Fibroblast of skin of left biceps (primary cell): ENCODE measurements at places on chromosomes 5 and 9.

DNA sequence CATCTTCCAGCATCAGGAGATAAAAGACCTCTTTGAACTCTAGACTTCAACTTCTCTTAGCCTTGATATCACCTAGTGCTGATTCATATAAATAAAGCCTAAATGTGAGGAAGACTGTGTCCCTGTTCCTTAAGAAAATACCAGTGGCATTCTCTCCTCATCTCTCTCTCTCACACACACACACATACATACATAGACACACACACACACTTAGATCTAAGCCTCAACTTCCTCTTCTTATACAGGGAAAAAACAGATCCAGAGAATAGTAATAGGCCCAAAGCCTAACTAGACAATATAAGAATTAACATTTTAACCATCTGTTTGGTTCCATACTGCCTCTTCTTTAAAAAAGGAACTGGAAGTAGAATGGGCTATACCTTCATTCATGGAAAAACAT is 195.3 kb upstream of the NR4A3 start:
- DNase-seq: no peak

DNA sequence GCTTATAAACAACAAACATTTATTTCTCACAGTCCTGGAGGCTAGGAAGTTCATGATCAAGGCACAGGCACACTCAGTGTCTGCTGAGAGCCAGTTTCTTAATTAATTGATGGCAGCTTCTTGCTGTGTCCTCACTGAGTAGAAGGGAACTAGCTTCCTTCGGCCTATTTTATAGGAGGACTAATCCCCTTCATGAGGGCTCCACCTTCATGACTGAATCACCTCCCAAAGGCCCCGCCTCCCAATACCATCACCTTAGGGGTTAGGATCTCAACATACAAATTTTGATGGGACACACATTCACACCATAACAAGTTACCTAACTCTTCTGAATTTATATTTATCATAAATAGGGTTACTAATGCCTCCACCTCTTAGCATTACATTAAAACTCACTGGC is 129.8 kb downstream of the GNAQ start:
- DNase-seq: no peak

DNA sequence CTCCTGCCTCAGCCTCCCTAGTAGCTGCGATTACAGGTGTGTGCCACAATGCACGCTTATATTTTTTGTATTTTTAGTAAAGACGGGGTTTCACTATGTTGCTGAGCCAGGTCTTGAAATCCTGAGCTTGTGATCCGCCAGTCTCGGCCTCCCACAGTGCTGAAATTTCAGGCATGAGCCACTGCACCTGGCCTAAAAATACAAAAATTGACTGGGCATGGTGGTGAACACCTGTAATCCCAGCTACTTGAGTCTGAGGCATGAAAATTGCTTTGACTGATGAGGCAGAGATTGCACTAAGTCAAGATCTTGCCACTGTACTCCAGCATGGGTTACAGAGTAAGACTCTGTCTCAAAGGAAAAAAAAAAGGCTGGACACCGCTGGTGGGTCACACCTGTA is 13.1 kb upstream of the DYNC2I2 start:
- DNase-seq: no peak

DNA sequence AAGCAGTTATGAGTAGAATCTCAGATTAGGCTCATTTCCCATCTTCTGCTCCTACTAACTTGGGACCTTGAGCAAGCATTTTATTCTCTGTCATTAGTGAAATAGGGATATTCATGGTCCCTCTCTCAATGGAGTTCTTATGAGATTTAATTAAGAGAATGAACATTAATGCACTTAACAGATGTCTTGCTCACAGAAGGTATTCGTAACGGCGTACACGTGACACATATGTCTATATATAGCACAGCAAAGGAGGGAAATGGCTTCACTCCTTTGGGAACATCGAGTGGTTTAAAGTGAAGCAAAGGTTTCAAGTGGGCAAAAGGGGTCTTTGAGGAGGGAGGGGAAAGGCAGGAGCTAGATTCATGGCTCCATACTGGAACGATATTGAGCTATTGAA is 24.6 kb downstream of the KDM4C start:
- DNase-seq: no peak

DNA sequence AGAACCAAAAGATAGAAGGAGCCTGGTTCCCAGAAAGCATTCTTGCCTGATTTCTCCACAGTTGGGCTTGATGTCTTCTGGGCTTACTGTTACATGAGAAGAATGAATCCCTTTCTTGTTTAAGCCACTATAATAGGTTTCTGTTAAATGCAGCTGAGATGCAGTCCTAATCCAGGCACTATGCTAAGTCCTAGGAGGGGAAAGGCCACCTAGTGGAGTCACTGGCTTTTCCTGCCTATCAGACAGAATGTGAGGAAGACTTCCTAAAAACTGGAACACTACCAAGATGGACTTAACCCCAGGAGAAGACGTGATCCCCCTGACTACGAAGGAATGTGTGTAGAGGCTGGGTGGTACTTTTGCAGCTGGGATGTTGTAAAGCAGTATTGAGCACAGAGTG is 34.3 kb upstream of the FSD1L start:
- DNase-seq: no peak

DNA sequence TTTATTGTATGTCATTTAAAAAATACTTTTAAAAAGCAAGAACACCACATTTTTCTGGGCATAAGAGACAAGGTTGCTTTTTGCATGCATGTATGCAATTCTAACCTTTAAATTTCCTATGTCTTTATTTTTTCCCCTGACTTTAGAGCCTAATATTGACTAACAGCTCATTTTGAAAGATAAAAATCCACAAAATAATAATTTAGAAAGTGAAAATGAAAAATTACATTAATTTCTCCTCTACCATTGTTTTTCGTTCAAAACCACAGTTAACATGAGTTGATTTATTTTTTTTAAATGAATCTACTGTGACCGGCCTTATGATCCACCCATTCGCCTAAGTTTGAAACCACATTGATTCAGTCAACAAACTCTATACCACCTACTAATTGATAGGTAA is 137.5 kb upstream of the CDKN2B start:
- DNase-seq: no peak

DNA sequence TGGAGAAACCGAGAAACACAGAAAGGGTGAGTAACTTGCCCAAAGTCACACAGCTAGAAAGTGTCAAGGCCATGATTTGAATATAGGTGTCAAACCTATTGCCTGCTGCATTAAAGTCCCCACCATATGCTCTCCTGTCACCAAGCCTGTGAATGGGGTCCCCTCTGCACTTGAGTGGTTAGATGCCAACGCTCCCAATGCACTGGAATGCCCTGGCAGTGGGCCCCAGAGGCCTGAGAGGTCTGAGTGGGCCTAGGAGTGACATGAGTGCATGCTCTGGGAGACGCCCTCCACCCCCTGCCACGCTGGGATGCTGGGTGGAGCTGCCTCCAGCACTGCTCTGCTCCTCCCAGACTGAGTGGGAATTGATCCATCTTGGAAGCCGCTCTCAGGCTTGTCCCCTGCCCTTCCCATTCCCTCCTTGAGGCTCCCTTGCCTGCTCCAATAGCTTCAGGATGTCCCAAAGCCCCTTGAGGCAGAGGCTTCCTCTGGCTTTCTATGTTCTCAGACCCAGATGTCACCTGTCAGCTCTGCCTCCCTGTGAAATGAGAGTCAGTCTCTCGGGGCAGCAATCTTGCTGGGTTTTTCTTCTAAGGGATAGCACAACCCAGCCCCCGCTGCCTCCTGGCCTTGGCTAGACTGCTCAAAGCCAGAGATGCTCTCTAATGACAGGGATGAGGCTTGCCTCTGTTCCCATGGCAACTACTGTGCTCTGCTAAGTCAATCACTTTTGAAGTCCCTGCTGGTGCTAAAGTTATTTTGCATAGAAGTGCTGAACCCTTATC is 6.6 kb upstream of the ARSI start:
- DNase-seq: no peak
